Stimulated activated CD4-positive, alpha-beta T cell treated with anti-CD3 and anti-CD28 coated beads, Interleukin-15, amount 100 ng/mL, for 1 hour (primary cell): ENCODE measurements at places on chromosomes 12 and 14.

DNA sequence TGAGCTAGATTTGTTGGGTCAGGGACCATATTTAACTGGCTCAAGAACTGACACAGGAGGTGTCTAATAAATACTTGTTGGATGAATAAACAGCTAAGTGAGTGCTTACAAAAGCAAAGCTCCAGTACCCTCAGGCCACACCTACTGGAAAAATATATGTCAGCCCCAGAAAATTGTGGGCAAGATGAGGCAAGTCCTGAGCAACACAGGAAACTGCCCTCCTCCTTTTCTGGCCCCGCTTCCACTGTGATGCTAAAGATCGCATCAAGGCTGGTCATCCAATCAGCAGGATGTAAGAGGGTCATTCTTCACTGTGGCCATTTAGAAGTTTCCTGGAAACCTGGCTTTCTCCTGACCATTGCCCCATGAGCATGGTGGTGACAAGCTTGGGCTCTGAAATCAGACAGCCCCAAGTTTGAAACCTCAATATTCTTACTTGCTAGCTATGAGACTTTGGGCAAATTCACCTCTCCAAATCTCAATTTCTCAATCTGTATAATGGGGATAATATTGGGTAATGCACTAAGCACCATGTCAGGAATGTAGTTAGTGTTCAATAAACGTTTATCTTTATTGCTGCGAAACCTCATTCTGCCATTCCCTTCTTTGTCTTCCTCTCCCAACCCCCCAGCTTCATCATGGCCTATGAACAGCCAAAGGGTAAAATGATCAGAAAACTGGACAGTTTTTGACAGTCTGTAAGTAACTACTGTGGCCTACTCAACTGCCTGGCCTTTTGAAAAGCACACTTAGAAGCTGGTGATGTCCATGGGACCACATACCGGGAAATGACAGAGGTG, 139.3 kb upstream of the PZP start:
- DNase-seq: no peak

DNA sequence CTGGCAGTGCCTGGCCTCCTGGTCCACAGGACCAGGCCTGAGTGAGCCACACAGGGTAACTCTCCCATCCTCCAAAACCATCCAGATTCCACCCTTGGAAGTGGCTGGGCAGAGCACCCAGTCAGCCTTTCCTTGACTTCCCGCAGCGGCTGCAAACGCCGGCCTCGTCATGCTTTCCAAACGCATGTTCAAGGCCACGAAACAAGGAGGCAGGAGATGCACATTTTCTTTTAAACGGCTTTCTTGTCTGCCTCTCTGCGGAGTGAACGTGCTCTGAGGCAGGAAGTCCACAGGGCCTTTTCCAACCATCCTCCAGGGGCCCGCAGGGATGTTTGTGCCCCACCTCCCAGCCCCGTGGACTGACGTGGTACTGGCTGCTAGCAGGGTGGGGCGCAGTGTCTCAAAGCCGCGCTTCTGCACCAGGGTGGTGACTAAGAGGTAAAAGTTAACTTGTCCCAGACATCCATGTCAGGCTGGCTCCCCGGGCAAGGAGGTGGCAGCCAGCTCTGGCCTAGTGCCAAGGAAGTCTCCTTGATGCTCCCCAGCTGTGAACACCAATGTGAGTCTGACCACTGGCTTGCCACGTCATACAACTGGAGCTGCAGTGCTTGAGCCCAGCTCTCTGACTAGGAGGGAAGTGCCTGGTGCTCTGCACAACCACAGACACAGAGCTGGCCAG, 45.0 kb downstream of the KCNA5 start:
- no peak for DNase-seq

- no peak for DNase-seq
Measured at GRCh38 chr12:28340261-28341045, 150.2 kb downstream of the CCDC91 start.

- no peak for DNase-seq
Measured at GRCh38 chr14:87002776-87003175, 990.2 kb downstream of the GALC start.

DNA sequence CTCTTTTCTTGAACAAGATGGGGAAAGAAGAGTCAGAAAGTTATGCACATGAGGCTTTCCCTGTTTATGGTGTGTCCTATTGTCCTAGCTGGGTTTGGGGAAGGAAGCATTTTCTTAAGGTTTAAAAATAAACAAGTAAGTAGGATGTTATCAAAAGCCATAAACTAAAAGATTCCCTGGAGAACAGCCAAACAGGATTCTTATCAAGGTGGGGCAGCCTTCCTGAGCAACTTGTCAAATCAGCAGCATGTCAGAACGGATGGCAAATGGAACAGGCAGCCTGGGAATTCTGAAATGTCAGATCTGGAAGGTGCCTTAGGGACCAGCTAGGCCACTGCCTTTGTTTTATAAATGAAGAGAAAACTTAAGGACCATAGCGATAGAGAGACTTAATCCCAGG, 152.2 kb upstream of the RGS6 start:
- DNase-seq: no peak

- no peak for DNase-seq
Measured at GRCh38 chr12:89663577-89664357, 44.9 kb downstream of the ATP2B1 start.
